ENCODE measurements at places on chromosomes 2 and 18.
A peak's percentile ranks its signal among the peaks of the same experiment; 100 is the strongest.

- no peak for DNase-seq
These were observed 599.5 kb downstream of the KCNJ3 start for GRCh38 chr2:155298001-155298400.

DNA sequence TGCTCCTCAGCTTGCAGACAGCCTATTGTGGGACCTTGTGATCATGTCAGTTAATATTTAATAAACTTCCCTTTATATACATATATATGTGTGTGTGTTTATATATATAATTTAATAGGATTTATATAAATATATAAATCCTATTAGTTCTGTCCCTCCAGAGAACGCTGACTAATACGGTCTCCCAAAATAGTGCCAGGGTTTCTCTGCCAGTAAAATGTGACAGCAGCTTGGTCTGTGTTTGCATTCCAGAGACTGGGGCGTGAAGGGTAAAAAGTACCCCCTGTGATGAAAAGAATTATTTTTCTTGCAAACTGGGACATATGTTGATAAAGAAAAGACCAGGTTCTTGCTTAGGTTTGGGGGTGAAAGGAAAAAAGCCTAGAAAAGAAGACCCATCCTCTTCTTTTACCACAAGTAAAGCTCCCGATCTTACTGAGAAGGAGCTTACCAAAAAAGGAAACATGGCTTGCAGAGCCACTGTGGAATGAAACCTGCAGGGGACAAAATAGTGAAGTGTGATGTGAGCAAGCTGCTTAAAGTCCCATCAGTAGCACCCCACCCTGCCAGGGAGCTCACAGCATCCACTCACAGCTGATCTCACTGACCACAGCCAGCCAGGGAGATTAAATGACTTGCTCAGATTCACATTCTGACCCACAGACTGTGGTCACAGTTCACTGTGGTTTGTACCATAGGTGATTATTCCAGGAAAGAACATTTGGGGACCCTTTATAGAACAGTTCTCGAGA, 110.9 kb upstream of the RMP24 start:
- DNase-seq, result no peak

DNA sequence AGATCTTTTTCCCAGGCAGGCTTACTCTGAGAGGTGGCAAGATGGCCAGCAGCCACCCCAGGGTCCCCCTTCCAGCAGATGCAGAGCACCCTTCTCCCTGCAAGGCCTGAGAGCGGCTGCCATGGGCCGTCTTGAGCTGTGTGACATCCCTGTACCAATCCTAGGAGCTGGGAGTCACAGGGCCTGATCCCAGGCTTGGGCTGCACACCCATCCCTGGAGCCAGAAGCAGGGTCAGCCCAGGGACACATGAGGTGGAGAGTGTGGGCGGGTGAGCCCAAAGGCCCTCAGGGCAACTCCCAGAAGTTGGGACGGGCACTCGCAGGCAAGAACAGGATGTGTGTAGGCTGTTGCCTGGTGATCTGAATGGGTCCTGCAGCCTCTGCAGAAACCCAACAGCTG, 40.5 kb downstream of the CROCC2 start:
- DNase-seq, result no peak

DNA sequence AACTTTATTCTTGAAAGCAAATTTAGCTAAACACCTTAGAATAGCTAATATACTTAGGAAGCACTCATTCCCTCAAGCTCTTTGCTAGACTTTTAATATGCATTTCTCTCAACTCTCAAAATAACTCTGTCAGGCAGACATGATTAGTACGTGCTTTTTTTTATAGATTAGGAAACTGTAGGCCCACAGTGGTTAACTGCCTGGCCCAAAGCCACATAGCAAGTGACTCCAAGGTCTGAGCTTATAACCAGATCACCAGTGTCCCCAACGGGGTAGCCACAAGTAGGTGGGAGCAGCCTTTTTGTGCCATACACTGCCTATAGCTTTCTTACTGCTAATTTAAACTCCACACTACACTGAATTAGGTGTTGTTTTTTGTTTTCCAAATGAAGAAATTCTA, 576.8 kb downstream of the METTL4 start:
- DNase-seq, result no peak

DNA sequence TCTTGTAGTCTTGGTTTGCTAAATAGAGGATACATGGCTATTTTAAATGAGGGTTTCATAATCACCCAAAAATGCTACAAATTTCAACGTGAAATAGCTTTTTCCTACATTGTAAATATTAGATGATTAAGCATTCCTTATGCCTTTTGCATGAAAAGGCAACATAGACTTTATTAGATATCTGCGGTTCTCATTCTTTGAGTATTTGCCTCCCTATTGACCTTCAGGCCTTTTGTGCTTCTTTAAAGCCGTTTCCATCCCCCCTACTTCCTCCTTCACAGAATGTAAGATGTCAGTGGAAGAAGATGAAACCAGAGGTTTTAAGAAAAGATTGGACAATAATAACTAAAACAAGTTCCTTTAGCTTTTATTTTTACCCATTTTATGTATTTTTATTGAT, 144.1 kb downstream of the UBE2E3 start:
- no peak for DNase-seq

DNA sequence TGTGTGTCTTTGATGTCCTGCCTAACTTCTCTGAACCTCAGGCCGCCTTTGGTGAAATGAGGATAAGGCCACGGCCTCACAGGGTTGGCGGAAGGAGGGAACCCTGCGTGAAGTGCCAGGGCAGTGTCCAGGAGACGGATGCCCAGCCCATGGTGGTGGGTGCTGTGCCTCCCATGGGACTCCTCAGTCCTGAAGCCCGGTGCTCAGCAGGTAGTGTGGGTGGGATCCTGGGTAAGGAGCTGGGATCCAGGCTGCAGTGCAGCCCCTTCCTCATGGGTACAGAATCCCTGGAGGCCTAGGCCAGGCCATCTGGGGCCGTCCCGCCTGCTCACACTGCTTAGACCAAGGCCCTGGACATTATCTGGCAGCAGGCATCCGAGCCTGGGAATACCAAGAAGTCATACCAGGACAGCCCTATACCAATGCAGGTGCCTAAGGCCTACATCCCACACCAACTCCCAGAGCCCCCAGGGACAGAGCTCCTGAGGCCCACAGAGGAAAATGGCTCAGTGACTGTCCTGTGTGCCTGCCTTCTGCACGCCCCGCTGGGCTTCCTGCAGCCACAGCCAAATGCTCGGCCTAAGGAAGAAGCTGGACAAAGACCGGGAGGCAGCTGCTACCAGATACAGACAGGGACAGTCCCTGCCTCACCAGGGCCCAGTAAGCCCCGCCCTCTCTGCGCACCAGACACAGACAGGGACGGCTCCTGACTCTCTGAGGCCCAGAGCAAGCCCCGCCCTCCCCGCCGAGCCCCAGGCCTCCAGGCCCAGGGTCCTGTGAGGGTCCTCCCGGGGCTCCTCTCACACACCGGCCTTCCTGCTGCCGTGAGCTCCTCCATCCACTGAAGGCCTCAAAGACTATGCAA, 78.0 kb downstream of the NDUFA10 start:
- no peak for DNase-seq

DNA sequence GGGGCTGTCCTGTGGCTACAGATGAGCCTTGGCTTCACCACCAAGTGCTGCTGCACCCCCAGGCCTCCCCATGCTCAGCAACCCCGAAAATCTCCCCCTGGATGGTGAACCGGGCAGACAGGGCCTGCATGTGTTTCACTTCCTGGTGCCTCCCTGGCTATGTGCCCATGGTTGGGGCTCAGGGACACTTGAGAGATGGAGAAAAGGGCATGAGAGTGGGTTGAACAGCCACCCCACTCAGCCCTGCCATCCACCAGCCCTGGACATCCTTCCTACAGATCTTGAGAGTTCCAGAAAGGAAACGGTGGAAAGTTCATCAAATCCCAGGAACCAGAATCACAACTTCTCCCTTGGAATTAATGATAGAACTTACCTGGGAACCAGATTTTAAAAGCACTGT, 74.7 kb upstream of the TEX51 start:
- no peak for DNase-seq

- DNase-seq, result no peak
These were observed 12.1 kb downstream of the RNF144A start for GRCh38 chr2:6929196-6929819.

GRCh38 chr2:43943809-43944452, 51.9 kb downstream of the LRPPRC start:
- DNase-seq, result no peak

DNA sequence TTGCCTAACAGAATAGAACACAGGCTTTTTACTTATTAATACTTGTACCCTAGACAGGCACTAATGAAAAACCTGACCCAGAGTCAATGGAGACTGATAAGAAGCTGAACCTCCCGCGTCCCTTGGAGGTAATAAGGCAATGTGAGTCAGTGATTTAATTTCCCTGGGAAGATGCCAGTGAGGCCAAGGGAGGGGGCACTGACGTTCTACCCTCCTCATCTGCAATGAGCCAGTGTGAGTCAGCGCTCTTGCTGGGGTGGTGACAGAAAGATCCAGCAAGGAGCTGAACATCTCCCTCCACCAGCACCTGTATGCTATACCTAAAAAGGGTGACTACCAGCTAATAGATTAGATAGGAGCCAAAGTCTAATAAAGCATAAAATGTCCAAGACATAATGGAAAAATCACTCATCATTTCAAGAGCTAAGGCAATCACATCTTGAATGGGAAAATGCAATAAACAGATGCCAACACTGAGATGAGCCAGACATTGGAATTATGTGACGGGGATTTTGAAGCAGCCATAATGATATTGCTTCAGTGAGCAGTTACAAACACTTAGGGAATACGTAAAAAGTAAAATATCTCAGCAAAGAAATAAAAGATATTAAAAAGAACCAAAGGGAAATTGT, 116.9 kb downstream of the TPGS2 start:
- DNase-seq, result peak; percentile 64

All from HS-5 (cell line).